ENCODE measurements at places on chromosomes 3 and 15. TPM values are rescaled to one million over a fixed set of nuclear protein-coding genes. Genes with fewer than 3 reads are reported as not detected.

The CDCP1 gene
- 4.9 TPM for total RNA-seq

DNA sequence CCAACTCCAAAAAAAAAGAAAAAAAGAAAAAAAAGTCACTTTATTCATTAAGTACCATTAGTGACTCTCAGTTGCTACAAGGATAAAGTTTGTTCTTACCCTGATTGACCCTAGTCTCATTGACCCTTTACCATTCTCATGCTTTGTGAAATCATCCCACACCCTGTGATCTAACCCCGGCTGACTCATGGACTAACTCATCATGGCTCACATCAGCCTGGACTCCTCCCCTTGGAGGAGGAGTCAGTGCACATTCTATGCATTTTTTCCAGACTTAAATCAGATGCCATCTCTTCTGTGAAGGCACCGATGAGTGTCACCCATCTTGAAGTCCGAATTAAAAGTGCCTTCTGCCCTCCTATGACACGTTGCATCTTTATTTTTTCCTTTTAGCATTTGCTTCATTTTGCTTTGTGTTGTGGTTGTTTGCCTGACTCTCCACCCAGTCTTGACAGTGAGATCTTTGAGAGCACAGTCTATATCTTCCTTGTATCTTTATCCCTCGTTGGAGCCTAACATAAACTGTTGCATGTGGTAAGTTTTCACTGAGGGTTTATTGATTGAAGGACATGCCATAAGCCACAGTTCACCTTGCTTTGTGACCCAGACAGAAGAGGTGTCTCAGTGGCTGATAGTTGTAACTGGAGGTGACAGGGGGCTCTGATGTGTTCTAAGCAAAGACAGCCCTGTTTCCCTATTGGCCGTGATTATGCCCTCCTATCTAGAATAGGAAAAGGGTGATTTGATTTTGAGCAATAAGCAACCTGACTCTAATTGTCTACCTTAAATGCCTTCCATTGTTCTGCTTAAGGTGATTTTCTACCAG, 72.1 kb downstream of the IL1RAP start:
- peak; percentile 58 for ATAC-seq

- ATAC-seq = no peak
Observed at GRCh38 chr3:15606434-15606891, 4.9 kb downstream of the BTD start.

DNA sequence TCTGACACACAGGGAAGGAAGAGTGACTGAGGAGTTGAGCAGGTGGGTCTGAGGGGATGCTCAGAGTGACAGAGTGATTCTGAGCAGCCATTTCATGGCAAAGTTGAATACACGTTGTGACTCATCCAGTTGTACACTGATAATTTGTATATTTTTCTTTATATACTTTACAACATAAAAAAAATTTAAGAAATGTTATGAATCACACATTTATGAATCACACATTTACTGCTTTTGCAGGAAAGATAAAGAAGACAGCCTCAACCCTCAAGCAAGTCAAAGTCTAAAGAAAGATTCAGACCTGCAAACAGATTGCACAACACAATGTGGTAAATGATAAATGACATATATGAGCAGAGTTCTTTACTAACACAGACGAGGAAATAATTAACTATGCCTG, 21.0 kb upstream of the CHMP2B start:
- no peak for ATAC-seq

DNA sequence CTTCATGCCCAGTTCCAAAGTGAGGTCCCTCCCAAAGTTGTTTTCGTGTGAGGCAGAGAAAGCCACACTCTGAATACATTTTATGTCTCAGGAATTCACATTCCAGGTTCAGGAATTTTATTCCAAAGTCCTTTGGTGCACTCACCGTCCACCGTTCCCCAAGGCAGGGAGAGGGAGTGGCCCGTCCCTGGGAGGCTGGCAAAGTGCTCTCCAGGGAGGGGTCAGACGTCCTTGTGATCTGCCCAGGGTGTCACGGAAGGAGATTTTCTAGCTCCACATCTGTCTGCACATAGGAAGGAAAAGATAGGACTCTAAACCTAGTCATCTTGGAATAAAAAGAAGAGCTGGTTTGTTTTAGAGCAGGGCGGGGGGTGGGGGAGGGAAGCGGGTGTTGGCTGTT, 47.9 kb downstream of the KLF13 start:
- ATAC-seq = no peak

DNA sequence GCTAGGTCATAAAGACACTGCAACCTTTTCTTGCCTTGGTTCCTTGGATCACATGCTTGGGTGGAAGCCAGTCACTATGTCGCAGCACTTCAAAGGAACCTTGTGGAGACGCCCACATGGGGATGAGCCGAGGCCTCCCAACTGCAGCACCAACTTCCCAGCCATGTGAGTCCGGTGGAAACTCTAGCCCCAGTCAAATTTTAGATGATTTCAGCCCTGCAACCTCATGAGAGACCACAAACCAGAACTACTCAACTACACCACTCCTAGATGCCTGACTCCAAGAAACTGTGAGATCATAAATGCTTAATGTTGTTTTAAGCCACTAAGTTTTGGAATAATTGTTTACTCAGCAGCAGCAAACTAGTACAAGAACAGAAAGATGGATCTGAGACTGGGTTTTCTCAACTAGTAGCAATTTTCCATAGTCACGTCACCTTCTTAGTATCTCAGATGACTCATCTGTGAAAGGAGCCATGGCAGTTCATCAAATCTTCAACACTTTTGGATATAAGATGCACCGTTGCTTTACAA, 86.5 kb downstream of the MB21D2 start:
- peak; percentile 54 for ATAC-seq
